Kasumi-1 (cell line): ENCODE measurements at places on chromosomes 1 and 21.

DNA sequence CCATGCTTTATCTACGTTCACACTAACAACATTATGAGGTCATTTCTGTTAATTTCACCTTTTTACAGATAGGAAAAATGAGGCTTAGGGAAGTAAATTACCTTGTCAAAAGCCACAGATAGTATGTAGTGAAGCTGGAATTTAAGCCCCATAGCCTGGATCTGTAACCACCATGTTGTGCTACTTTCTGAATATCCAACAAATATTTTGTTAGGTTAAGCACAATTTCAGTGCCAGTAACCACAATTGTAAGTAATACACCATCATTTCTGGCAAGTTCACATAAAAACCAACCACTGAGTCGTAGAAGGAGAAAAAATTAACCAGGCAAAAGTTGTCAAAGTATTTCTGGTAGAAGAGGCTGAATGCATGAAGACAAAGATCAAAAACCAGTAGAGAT lies 593.1 kb upstream of the CAMK1G start:
- no peak for DNase-seq

GRCh38 chr21:42063571-42064521 lies 7.3 kb upstream of the UMODL1 start:
- DNase-seq, result peak; percentile 73

GRCh38 chr1:55456971-55457370 lies 241.8 kb upstream of the USP24 start:
- DNase-seq, result no peak

- DNase-seq, result no peak
These were observed 24.9 kb upstream of the TMEM52 start for GRCh38 chr1:1943834-1944570.

DNA sequence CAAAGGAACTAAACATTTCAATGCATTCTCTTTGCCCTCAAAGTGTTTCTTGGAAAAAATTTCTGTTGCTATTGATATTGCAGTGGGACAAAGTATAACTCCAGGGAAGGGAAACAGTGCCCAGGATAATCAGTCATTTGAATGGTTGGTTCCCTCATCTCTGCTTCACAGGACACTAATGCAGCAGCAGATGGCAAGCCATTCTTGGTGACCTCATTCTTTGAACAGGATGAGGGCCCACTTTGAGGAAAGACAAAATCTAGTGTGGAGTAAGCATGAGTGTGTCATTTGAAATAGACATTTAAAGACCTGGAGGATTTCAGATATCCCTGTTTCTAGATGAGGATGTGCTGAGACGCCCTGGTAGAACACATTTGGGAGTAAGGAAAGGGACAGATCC lies 32.3 kb downstream of the CHRM3 start:
- DNase-seq, result no peak

- DNase-seq, result no peak
These were observed 5.4 kb upstream of the SLC35D1 start for GRCh38 chr1:67059346-67059745.

GRCh38 chr1:84775535-84775920 lies 85.3 kb upstream of the SSX2IP start:
- no peak for DNase-seq

GRCh38 chr21:44989537-44989886 lies 49.7 kb downstream of the SLX9 start:
- no peak for DNase-seq

GRCh38 chr1:201327687-201328240 lies 44.5 kb downstream of the PKP1 start:
- DNase-seq, result no peak

DNA sequence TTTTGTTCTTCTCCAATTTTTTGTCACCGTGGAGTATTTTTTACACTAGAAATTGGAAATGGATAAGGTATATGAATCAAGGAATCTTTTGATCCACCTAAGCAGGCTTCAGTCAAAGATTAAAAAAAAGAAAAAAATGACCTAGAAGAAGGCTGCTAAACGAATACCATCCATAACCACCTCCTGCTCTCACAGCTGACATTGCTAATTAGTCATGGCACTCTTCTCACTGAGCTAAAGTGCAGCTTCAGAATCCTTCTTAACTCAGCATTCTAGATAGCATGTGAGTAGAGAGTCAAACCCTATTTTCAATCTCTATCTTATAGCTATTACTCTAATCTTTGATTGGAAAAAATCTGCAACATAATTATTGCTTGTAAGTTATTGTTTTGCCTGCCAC lies 40.2 kb upstream of the ST6GALNAC5 start:
- DNase-seq, result no peak

- no peak for DNase-seq
These were observed 334.7 kb downstream of the AMY1C start for GRCh38 chr1:104084380-104084779.

GRCh38 chr1:242065813-242066212 lies 66.9 kb upstream of the MAP1LC3C start:
- no peak for DNase-seq

GRCh38 chr1:204442376-204443259 lies 31.0 kb upstream of the PPP1R15B start:
- DNase-seq, result no peak

DNA sequence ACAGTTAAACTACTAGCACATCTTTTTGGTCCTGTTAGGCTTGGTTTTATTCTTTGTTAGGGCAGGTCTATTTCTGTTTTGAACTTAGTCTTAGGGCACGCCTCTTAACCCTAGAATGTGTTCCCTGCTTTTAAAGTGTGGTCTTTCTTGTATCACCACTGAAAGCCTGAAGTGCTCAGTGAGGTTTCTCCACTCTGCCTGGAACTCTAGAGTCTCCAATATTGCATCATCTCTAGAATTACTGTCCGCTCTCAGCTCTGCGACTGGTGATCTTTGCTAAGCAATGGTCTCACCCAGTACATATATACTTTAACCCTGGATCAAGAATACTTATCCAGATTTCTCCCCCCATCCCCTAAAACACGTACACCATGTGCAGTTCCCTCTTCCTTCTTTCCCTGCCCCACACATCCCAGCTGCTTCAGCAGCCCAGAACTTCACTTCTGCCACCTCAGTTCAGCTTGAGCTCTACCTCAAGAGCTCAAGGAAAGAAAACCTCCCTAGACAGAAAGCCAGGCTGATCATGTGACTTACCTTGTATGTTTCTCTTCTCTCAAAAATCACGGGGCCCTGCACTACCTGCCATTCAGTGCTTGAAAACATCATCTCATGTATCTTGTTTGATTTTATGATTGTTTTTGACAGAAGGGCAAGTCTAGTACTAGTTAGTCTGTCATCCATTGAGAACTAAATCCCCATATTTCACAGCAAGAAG lies 59.9 kb downstream of the TENT5C start:
- no peak for DNase-seq

- no peak for DNase-seq
These were observed 1.7 kb upstream of the RASAL2 start for GRCh38 chr1:178091986-178092745.

GRCh38 chr1:24849672-24850295 lies 80.3 kb downstream of the RUNX3 start:
- peak; percentile 58 for DNase-seq

DNA sequence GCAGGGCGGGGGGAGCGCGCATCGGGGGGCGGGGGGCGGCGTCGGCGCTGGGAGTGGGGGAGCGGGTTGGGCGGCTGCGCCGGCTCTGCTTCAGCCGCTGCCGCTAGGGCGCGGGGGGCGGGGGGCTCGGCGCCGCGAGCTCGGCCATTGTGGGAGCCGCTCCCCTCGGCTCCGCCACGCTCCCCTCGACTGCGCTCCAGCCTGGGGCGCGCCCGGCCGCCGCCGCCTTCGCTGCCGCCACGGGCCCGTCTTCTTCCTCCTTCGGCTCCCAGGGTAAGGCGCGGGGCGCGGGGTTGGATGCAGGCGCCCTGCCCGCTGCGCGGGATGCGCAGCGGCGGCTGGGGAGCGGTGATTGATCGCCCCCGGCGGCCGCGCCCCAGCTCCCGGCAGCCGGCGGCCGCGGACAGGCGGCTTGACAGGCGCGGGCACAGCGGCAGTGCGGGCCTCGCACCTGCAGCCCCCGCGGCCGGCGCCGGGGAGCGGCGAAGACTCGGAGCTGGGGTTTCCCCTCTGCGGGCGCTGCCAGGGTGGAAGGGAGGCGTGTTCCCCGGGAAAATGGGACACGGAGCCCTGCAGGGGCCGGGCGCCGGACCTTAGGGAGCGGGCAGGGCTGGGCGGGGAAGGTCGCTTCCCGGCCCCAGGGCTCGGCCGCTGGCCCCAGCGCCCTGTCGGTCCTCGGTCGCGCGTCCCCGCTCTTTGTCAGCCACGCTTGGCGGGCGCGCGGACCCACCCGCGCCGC lies 55.3 kb downstream of the NDUFS5 start:
- DNase-seq, result no peak

GRCh38 chr1:20143734-20144565 lies 4.8 kb downstream of the PLA2G2F start:
- DNase-seq, result no peak
